Sciatic nerve (tissue), 2 donors: ENCODE measurements at places on chromosomes 12 and 14. TPM values are rescaled to one million over a fixed set of nuclear protein-coding genes. Genes with fewer than 3 reads are reported as not detected.
A peak's percentile ranks its signal among the peaks of the same experiment; 100 is the strongest.

- no peak for DNase-seq
Measured at GRCh38 chr14:90697132-90697531, 119.1 kb downstream of the TTC7B start.

GDF11 gene
- 10.0 TPM for total RNA-seq

LRIG3 gene
- total RNA-seq: 54.2 TPM

TMTC1 gene
- 164 TPM for total RNA-seq

DNA sequence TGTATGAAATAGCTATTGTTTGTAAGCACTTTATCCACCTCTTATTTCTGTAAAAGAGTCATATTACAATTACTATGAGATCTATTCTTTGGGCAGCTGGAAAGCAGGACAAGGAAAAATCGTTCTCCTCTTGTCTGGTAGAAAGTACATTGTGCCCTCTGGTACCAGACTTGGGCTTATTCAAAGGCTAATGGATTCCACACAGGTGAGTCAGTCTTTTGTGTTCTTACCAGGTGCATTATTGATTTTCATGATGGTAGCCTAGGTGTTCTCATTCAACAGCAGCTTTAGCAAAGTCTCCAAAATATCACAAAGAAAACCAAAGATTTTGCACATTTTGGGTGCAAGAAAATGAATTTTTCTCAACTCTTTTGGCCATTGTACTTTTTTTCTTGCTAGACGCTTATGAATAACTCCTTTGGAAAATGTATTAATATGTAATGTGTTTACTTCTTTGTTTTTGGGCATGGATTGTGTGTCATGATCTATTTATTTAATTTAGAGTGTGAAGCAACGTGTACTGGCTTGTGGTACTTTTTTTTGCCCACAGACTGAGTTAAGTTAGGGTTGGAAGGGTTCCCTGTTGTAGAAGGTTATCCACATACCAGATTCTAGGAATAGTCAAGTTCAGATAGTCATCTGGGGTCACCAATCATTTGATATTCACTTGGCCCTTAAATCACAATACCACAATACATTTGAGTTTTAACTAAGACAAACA, 26.2 kb downstream of the MNAT1 start:
- DNase-seq: no peak

DNA sequence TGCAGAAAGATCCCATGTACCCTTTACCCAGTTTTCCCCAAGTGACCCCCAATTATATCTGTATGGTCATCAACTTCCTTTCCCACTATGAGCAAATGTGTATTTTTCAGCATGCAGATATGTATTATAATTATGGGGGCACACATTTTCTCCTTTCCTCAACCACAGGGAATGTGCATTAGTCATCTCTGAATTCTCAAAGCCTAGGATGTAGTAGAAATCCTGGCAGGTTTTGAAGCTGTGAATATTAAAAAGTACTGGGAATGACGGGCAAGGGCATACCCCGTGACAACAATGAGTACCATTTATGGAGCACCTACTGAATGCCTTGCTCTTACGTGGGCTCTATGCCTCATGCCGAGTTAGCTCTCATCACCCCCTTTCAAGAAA, 71.5 kb downstream of the VWF start:
- no peak for DNase-seq

GRCh38 chr12:47267571-47267970, 187.8 kb upstream of the AMIGO2 start:
- DNase-seq: no peak

DNA sequence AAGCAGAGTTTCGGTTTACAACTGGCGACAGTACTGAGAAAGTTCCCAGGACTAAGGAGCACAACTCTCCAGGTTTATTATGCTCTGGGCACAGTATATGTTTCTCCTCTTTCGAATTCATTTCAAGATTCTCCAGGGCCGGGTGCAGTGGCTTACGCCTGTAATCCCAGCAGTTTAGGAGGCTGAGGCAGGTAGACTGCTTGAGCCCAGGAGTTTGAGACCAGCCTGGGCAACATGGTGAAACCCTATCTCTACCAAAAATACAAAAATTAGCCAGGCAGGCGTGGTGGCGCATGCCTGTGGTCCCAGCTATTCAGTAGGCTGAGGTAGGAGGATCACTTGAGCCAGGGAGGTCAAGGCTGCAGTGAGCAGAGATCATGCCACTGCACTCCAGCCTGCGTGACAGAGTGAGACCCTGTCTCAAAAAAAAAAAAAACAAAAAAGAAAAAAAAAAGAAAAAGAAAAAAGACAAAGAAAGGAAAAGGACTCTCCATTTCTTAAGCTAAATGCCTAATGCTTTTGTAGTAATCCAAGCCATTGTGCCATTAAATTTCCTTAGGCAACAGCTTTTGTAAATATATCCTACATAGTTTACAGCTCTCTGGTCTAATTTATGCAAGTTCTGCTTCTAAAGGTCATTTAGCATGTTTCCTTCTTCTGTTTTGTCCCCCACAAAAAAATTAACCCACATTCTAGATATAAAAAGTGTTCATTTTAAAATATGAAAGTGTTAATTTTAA, 34.8 kb downstream of the ATL1 start:
- DNase-seq: no peak

CCDC198 gene
- total RNA-seq: not detected

PYGL gene
- total RNA-seq: 72.1 TPM

DNA sequence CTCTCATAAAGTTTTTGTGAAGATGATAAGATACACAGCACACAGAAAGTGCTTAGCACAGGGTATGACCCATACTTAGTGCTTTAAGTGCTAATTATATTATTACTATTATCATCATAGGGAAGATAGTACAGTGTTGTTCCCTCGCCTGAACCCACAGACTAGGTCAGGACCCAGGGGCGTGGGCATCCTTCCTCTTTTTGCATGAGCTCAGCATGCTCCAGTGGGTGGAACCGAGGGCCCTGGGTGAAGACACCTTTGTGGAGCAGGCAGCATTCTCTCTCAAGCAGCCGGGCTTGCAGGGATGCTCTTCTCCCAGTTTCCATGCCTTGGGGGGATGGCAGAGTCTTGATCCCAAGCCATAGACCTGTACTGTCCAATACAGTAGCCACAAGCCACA, 34.8 kb downstream of the CRACR2A start:
- DNase-seq: no peak

LRRIQ1 gene
- 5.2 TPM for total RNA-seq

GRCh38 chr12:93234641-93235040, 143.1 kb upstream of the NUDT4 start:
- DNase-seq: no peak

DNA sequence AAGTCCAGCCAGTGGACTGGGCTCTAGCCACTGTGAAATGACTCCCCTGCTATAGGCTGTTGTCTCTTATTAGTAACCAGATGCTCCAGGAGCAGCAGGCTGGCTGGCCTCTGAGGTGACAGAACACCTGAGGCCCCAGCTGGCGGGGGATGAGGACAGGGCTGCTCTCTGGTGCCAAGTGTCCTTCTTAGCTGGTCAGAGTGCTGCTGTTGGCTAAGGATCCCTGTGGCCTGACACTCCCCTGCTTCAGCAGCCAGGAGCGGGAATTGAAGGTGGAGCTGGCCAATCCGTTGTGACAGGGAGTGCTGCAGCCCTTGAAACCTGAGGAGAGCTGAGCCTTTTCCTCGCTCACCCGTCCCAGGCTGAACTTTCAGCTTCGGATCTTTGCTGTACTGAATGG, 30.7 kb downstream of the TMEM229B start:
- DNase-seq: no peak

- DNase-seq: peak; percentile 51
Measured at GRCh38 chr14:105582639-105583038, 56.3 kb downstream of the TMEM121 start.

- DNase-seq: no peak
Measured at GRCh38 chr12:101722392-101722791, 16.9 kb downstream of the SYCP3 start.

- no peak for DNase-seq
Measured at GRCh38 chr14:22420598-22421186, 168.3 kb downstream of the DAD1 start.

GRCh38 chr14:101755591-101756324, 5.8 kb upstream of the PPP2R5C start:
- DNase-seq: no peak

DNA sequence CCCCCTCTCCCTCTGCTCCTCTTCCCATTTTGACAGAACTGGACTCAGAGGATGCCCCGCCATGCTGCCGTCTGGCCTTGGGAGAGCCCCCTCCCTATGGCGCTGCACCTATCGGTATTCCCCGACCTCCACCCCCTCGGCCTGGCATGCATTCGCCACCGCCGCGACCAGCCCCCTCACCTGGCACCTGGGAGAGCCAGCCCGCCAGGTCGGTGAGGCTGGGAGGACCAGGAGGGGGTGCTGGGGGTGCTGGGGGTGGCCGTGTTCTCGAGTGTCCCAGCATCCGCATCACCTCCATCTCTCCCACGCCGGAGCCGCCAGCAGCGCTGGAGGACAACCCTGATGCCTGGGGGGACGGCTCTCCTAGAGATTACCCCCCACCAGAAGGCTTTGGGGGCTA, 1.5 kb downstream of the NFATC4 start:
- peak; percentile 65 for DNase-seq

AMDHD1 gene
- total RNA-seq: 0.76 TPM

COX14 gene
- total RNA-seq: 45.8 TPM

TSHR gene
- total RNA-seq: 3.7 TPM

DNA sequence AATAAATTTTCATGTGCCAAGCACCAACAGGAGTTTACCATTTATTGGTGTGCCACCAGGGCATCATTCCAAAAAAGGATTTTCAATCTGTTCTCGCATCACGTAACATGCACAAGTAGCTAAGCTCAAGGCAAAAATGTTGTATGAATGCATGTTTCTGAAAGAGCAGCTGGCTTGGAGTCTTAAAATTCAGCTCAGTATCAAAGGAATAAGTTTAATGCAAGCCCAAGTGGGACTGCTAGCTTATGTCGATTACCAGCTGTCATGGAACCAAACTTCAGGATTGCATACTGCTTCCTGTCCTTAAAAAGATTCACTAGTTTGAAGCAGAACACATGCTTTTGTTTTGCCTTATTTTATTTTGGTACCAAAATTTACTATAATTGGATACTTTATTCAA, 437.0 kb downstream of the FSCB start:
- no peak for DNase-seq

DNA sequence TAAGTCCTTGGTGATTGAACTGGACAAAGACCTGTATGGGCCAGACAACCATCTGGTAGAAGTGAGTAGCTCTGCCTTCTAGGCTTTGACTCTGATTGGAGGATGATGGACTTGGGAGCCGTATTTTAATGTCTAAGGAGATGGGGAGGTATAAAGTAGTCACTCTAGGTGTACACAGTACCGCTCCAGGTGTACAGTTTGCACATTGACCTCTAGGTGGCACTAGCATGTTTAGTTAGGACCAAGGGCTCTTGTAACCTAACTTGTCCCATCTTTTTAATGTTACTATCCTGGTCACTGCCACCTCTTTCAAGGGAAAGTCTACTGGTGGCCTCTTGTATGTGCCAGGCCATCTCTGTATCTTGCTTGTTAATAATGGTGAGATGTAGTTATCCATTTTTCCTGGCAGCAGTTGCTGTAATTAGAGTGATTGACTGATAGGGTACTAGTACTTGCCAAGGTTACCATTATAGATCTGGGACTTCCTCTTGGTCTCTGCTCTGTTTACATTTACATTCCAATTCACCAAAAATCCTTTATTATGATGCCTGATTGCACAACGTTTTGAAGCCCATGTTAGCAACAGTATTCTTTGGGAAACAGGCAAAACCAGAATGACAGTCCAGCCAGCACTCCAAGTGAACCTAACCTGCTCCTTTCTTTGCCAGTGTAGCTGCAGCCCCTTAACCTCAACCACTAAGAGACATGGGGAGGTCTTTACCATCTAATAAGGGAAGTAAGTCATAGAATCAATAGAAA, 3.6 kb downstream of the SMARCD1 start:
- DNase-seq: no peak

DNA sequence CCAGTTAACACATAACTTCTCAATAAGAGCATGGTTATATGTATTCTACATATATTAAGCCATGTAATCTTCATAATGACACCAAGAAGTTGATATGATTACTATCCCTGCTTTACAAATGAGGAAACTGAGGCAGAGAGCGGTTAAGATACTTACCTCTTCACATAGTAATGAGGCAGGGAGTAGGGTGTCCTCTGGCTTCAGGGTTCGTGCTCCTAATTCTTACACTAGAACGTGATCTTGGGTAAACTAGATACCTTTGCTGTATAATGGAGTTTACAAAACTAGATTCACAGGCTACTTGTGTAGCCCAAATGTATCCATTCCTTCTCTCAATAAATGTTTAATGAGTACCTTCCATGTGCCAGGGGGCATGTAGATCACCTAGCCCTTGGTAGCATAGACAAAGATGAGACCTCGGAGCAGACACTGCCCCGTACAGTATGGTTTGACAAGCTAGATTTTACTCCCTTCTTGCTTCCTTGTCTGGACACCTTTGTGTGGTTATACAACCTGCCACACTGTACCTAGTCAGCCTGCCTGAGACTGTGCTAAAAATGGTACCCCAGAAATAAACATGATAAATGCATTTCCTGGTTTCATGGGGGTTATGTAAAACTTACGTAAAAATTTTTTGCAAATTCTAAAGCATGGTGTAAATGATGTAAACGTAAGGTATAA, 991.8 kb downstream of the VRK1 start:
- DNase-seq: no peak

SERPINA12 gene
- not detected for total RNA-seq

DNA sequence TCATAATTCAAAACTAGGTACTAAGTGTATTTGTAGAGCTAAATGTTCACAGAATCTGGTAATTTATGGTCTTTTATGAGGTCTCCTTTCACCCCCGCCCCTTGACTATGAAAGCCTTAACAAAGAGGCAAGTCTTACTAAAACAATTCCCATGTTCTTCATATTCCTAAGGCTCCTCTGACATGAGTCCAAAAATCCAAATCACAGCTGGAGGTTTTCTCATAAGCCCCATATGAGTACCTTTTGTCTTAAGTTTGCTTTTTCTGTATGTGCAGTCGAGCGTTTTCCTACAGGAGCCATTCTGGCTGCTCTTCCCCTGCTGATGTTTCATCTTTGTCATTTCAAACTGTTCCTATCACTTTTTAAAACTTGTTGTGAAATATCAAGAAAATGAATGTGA, 55.2 kb downstream of the SIX1 start:
- no peak for DNase-seq

SLC6A12 gene
- total RNA-seq: 0.40 TPM

DNA sequence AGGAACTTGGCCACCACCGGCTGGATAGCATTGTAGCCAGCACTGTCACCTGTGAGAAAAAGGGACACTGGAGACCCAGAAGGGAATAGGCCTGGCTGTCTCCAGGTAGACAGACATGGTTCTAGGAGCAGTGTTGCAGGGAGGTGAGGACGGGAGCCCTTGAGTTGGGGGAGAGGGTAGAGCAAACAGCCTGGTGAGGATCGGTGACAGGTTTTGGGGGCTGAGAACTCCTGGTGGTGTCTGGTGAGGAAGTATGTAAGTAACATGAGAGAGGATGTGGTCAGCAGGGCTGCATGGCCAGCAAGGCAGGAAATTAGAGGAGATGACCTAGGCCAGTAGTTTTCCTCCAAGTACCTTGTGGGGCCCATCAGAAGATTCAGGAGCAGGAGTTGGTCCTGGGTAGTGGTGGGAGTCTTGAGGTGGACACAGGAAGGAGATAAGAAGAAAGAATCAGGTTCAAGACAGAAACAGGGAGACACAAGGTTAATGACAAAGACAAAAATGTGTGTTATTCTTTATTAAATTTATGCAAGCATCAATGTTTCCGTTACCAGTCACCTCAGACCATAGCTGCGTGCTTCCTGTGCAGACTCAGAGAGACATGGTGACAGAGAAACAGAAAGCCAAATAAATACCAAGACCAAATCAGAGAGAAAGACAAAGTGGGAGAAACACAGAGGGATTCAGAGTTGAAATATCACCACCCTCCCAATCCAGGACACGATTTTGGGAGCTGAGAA, at the start of gene ARHGAP9:
Gene ARHGAP9, minus strand, starts transcription at position 491 of the 740 bp plus-strand sequence. Its CDS starts 460 bp downstream, at position 31.
- no peak for DNase-seq

EGLN3 gene
- 10.9 TPM for total RNA-seq

EFS gene
- total RNA-seq: 46.6 TPM

GRCh38 chr14:95884377-95884776, 7.7 kb downstream of the TUNAR start:
- no peak for DNase-seq
